ENCODE measurements at places on chromosomes 16 and 17.

DNA sequence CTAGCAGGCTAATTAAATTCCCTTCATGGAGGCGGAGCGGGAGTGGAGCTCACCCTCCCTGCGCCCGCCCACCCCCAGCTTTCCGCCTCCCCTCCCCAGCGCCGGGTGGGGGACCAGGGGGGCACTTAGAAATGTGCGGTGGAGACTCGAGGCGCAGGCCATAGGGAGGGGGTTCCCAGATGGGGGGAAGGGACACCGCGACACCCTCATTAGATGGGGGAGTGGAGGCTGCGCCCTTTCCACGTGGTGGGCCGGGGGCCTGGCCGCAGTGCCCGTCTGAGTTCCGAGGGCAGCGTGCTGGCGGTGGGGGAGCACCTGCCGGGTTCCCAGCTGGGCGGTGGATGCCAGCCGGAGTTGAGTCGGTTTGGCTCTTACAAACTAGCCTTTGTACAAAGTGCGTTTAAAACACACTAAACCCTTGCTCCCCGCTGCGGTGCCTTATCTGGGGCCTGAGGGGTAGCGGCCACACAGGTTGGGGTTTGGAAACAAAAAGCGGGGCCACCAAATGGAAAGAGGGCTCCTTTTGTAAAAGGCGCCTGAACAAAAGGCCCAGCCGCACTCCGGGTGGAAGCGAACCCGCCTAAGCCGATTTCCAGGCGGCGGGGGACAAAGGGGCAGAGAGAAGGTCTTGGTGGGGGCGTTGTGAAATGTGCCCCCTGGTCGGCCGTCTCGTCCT, 1.4 kb downstream of the GSE1 start:
- DNase-seq: no peak

DNA sequence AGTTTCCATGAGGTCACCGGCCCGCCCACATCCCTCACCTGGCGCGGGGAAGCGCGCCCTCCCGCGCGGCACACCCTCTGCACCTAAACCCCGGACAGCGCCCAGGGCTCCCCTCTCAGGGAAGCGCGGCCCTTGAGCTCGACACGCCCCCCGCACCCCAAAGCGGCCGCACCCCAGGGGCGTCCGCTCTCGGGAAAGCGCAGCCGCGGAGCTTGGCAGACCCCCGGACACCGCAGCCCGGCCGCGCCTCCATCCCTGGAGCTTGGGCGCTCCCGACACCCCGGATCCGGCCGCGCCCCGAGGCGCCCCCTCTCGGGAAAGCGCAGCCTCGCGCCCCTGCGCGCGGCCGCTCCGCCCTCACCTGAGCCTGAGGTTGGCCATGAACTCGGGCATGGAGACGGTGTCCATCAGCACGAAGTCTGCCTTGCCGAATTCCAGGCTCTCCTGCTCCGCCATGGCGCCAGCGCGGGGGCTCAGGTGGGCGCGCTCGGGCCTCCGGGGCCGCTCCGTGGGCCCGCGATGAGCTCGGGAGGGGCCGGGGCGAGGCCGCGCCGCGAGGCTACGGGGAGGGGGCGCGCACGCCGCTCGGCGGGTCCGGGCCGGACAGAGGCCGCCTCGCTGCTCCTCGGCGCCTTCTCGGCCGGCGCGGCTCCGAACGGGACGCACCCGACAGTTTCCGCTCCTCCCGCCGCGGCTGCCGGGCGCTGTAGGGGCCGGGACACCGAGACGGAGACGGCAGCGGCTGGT, at the start of gene MYO1D:
MYO1D (minus strand) TSS at position 708 of the 747 bp plus-strand sequence; CDS start at position 456, 252 bp downstream.
- DNase-seq: no peak

- no peak for DNase-seq
Measured at GRCh38 chr17:60305141-60305540, 86.8 kb downstream of the USP32 start.

DNA sequence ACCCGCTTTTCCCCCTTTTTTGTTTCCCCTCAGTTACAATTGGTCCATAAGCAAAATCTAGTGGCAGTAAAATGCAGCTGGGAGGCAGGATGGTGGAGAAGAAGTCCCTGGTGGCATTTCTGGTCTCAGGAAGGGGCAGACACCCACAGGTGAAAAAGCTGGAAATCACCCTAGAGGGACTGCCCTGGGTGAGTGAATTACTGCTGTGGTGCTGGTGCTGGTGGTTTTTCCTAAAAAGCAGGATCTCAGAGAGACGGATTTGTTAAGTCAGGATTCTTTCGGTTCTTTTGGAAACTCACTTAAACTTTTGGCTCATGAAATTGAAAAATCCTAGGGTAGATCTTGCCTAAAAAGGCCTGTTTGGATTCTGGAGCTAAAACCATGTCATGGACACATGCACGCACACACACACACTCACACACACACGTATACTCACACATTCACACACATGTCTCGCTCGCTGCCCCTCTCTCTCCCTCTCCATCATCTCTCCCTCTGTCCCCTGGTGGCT, 65.8 kb downstream of the NKD1 start:
- no peak for DNase-seq

DNA sequence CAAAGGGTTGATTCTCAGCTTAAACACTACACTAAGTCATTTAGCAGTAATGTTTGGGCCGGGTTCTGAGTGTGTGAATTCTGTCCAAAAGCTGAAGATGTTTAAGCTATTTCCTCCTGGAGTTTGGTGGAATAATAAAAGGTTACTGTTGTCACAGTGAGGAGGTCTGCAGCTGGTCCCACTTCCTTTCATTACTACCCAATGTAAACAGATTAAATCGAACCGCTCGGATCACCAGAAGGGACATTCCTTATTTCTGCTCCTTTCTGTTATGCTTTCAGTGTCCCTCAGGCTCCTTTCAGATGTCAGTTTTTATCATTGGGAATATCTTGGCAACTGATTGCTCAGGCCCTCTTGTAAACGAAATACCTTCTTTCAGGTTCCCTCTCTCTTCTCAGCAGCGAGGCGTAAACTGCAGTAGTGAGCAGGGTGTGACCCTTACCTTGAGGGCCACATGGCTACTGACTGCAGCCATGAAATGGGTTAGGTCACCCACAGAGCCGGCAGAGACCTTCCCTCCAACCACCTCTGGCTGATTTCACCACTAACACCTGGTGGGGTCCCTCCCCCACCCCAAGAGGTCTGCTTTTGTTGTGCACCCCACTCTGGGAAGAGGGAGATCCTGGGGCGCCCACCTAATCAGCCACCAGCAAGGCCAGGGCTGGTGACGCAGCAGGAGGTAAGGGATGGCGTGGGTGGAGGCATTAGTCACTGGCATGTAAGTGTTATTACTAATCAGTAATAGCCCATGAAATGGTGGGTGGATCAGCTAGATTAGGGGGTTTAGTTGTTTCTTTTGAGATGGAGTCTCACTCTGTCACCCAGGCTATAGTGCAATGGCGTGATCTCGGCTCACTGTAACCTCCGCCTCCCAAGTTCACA, 117.6 kb downstream of the VPS53 start:
- no peak for DNase-seq

DNA sequence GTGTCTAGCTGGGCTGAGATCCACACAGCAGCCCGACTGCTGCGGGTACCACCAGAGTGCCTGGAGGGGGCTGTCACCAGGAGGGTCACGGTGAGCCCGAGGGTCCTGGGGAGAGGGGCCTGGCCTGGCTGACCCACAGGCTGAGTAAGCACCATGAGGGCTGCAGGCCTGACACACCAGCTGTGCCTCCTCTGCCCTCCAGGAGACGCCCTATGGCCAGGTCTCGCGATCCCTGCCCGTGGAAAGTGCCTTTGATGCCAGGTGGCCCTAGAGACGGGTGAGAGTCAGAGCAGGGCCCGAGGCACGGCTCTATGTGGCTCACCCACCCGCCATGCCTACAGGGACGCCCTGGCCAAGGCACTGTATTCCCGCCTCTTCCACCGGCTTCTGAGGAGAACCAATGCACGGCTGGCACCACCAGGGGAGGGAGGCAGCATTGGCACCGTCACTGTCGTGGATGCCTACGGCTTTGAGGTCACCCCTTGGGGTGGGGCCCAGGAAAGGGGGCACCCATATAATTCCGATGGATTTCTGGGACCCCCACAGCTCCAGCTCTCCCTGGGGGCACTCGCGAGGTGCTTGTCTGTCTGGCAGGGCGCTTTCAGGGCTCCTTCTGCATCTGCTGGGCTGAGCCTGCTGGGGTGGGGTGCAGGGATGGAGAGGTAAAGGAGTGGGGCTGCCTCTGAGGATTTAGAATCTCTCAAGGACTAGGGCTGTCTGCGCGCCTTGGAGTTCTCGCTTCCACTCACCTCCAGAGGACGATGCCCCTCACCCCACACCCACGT, 7.1 kb downstream of the MYO15B start:
- DNase-seq: no peak

Measured in tibial nerve (tissue), 4 donors.